ENCODE measurements at places on chromosomes 2 and 18.
A peak's percentile ranks its signal among the peaks of the same experiment; 100 is the strongest.

DNA sequence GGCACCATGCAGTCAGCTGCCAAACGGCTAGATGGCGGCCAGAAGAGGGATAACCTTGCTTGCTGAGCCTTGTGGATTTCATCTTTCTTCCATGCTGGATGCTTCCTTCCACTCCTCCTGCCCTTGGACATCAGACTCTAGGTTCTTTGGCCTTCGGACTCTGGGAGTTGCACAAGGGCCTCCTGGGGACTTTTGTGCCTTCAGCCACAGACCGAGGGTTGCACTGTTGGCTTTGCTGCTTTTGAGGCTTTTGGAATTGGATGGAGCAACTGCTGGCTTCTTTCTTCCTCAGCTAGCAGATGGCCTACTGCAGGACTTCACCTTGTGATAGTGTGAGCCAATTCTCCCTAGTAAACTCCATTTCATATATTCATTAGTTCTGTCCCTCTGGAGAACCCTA is 31.0 kb downstream of the STRADB start:
- DNase-seq: no peak

DNA sequence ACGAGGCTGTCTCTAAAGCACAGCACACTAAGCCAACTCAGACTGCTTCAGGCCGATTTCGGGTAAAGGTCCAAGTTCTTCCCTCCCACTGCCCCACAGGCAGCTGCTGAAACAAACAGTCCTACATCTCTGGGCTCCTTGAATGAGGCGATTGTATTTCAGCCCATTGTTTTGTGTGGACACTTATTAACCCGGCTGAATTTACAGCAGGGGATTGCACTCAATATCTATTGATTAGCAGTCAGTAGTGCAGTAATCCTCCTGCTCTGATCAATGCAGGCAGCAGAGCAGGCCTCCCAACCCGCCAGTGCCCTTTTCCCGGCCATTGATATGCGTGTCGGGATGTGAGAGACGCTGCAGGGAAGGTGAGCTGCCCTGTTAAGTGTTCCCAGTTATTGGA is 330.1 kb downstream of the CMPK2 start:
- no peak for DNase-seq

DNA sequence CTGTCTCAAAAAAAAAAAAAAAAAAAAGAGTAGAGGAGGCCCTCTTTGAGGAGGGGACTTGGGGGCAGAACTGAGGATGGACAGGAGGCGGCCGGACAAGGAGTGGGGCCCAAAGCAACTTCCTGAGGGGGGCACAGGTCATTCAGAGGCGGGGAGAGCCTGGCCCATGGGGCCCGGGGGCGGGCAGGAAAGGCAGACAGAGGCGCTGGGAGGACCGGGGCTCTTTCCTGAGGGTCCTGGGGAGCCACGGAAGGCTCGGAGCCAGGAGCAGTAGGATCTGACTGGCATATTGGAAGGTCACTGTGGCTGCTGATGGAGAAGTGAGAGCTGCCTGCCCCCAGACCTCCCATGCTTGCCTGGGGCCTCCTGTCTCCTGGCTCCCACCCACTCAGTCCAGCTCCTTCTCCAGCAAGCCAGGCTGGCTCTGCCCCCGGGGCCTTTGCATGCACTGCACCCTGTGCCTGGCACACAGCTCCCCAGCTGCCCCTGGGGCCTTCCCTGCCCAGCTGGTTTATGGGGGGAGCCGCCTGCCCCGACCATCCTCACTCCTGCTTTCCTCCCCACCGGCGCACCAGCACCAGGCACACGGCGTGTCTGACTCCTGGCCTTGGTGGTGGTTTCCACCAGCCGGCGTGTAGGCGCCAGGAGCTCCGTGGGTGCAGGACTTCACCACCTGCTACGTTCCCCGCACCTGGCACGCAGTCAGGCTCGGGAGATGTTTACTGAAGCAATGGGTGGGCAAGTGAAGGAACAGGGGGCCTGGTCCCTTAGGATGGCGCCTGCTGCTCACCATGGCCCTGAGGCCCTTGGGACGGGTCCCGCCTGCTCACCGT is 5.6 kb downstream of the ESPNL start:
- no peak for DNase-seq

DNA sequence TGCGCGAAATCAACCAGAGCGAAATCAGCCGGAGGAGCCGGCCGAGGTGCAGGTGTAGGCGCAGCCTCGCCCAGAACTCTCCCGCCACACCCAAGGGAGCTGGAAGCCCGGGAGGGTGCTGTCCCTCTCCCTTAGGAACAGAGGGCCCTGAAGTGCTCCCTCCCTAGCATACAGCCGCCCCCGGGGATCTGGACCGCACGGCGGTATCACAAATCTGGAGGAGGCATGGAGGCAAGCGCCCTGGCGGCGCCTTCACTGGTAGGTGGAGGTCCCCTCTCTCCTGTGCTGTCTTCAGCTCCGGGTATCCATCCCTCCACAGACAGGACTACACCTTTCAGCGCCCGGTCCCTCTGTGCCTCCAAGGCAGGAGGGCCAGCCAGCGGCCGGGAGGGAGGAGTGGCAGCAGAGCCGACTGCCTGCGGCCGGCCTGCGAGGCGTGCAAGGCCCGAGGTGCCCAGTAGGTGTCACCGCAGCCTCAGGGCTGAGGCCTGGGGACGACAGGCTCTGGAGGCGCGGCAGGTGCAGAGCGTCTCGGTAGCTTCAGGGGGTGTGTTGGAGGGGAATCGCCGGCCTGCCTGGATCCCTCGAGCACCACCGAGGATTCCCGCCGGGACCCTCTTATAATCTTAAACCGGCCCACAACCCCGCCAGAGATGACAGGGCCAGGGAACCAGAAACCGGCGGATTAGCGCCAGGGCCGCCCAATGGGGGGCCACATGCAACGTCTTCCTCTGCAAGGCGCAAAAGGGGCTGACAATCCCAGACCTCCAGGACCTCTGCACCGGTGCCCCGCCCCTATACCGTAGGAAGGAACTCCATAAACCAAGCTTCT is 2.8 kb downstream of the IHH start:
- DNase-seq: peak; percentile 69

DNA sequence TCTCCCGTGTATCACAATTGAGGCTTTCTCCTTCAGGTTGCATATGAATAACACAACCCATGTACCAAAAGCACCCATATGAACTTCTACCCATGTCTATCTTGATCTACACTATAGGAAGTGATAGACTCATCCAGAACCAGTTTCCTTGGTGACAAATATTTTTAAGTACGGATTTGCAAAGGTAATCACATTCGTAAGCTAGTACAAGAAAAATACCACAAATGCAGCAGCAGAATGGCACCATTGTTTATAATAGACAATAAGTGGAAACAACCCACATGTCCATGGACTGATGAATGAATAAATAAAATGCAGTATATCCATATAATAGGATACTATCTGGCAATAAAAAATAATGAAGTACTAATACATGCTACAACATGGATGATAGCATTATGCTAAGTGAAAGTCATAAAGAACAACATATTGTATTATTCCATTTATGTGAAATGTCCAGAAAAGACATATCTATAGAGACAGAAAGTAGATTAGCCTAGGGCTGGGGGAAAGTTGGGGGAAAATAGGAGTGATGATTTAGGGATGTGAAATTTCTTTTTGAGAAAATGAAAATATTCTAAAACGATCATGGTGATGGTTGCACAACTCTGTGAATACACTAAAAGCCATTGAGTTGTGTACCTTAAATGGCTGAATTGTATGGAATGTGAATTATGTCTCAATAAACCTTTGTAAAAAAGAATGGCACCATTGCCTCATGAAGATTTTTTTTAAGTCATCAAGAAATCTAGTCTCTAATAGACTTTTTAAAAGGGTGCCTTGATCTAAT is 3.4 kb upstream of the CCDC88A start:
- no peak for DNase-seq

- no peak for DNase-seq
Measured at GRCh38 chr2:43725711-43726246, 48.1 kb upstream of the DYNC2LI1 start.

GRCh38 chr2:203625701-203626100 is 80.7 kb upstream of the CD28 start:
- DNase-seq: no peak

GRCh38 chr2:74835831-74836674 is 2.1 kb downstream of the HK2 start:
- no peak for DNase-seq

GRCh38 chr18:25646971-25647370 is 295.0 kb upstream of the ZNF521 start:
- DNase-seq: no peak
